ENCODE measurements at places on chromosomes 5 and 9.

- no peak for DNase-seq
Observed at GRCh38 chr5:141382469-141383294, at the start of gene PCDHGA7. Gene PCDHGA7, plus strand, starts transcription at chr5:141382742. Its CDS starts 158 bp downstream, at chr5:141382900.

GRCh38 chr5:68949256-68949655 lies 144.6 kb upstream of the SLC30A5 start:
- no peak for DNase-seq

DNA sequence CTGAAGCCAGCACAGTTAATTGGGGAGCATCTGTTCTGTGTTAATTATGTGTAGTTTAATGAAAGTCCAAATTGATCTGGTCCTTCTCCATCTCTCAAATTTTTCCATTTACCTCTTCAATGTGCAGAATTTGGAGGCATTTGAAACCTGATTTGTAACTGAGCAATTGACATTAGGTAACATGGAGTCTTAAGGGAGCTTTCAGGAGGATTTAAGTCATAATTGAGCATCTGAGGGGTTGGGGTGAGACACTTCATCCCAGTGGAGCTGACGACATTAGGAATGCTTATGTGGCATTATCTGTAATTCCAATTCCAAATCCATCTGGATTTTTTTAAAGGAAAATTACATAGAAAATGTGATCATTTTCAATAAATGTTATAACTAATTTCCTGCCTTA lies 1015.9 kb downstream of the TLE1 start:
- DNase-seq = no peak

- no peak for DNase-seq
Observed at GRCh38 chr5:170097934-170098333, 7.8 kb upstream of the FOXI1 start.

DNA sequence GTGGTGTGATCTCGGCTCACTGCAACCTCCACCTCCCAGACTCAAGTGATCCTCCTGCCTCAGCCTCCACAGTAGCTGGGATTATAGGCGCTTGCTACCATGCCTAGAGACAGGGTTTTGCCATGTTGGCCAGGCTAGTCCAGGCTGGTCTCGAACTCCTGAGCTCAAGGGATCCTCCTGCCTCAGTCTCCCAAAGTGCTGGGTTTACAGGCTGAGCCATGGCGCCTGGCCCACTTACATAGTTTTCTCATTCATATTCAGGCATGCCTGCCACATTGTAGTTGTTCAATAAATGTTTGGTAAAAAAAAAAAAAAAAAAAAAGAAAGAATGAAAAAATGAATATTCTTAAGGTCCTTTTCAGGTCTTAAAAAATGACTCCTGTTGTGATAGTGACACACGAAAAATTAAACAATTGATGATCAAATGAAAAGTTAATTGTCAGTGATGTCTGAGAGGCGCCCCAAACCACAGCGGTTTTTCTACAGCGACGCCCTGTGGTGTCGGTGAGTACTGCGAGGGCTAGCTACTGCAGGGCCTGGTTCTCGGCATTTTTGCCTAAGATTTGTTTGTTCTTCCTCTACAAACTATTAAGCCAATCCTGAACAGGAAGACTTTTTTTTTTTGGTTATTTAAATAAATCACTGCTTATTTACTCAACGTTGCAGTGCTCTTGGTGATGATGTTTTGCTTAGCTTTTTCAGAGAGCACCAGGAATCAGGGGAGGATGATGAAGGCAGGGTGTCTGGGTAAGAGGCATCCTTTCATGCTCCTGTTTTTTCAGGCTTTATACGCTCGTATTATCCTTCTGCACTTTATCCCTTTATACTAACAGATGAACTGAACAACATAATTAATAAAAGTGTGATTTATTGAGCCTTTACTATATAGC lies 67.0 kb upstream of the DPYSL3 start:
- DNase-seq = no peak

DNA sequence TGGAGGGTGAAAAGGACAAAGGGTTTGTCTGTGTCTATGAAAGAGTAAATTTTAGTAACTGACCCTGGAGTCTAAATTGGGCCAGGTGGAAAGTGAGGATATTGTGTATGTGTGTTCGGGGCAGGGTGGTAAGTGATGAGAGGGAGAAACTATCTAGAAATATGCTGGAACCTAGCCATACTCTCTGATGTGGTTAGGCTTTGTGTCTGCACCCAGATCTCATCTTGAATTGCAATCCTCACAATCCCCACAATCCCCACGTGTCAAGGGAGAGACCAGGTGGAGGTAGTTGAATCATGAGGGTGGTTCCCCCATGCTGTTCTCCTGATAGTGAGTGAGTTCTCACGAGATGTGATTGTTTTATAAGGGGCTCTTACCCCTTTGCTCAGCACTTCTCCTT lies 60.6 kb downstream of the COMMD10 start:
- DNase-seq = no peak

GRCh38 chr5:98108497-98108896 lies 665.0 kb upstream of the RGMB start:
- DNase-seq = no peak

- no peak for DNase-seq
Observed at GRCh38 chr9:8616414-8616813, 816.8 kb upstream of the DMAC1 start.

Data from T-helper 1 cell (primary cell).